ENCODE measurements at places on chromosomes 1 and 21. TPM values are rescaled to one million over a fixed set of nuclear protein-coding genes. Genes with fewer than 3 reads are reported as not detected.
A peak's percentile ranks its signal among the peaks of the same experiment; 100 is the strongest.

- DNase-seq = no peak
These were observed 299.5 kb downstream of the ST6GALNAC3 start for GRCh38 chr1:76374086-76374485.

Gene FCRL1
- total RNA-seq = not detected

DNA sequence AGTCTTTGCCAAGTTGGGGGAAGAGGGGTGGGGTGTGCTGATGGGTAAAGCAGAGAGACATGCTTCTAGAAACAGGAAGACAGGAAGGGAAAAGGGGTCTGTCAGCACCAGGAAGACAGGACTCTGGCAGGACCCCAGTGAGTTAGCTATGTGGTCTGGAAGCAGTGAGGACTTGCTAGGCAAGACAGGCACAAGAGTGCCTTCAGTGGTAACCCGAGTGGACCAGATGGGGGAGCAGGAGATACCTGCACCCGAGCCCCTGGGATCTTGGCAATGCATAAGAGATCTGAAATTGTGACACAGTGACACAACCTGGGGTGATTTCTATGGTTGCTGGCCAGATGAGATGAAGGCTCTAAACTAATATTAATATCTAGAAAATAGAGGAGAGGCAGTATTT, 7.0 kb downstream of the TLR5 start:
- DNase-seq = no peak

- peak; percentile 72 for DNase-seq
These were observed 95.6 kb upstream of the TSPAN2 start for GRCh38 chr1:115184951-115185331.

Gene VSIG8
- not detected for total RNA-seq

- peak; percentile 86 for DNase-seq
These were observed 29.7 kb downstream of the PBX1 start for GRCh38 chr1:164588516-164589341.

DNA sequence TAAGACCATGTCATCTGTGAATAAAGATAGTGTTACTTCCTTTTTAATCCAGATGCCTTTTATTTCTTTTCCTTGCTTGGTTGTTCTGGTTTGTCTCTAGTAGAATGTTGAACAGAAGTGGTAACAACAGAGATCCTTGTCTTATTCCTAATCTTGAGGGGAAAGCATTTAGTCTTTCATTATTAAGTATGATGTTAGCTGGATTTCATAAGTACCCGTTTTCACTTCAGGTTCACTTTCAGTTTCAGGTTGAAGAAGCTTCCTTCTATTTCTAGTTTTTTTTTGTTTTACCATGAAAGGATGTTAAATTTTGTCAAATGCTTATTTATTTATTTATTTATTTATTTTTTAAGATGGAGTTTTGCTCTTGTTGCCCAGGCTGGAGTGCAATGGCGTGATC, 22.3 kb upstream of the AGPAT3 start:
- peak; percentile 32 for DNase-seq
